ENCODE measurements at places on chromosomes 1 and 21.

DNA sequence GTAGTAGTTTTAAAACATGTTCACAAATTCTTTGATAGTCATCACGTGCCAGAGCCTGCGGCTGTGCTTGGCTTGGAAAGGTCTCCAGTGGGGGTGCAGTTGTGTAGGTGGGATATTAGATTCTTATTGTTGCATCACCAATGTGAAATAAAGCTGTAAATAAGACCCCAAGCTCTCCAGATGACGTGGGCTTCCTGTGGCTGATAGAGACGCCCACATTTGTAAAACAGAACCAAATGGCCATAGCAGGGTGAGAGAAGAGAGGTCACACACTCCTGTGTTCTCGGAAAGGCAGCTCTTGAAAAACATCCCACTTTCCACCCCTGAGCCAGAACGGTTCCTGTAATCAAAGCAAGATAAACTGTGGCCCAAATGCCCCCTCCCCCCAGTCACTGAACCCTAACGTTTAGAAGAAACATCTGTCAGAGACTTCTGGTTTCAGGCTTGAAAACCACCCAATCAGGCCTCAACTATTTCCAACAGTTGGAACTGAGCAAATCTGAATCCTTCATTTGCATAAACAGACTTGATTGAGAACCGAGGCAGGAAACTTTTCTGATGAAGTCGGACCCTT, 6.6 kb upstream of the NTPCR start:
- DNase-seq, result peak; percentile 6

DNA sequence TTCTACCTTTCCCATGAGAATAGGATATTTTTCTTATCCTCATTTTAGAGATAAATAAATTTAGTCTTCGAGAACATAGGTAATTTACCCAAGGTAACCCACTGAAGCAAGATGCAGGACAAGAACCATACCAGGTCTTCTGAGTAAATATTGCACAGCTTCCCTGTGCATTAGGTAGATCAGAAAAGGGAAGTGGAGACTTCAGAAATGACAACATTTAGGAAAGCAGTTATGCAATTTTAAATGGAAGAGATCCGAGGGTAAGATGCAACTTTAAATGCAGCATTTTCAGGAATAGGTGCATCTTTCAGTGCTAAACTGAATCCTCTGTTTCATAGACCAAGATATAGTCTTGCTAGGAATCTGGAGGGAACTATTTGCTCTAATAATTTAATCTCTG, 206.4 kb upstream of the SGIP1 start:
- no peak for DNase-seq

GRCh38 chr1:91850708-91851107, 35.2 kb downstream of the TGFBR3 start:
- no peak for DNase-seq

DNA sequence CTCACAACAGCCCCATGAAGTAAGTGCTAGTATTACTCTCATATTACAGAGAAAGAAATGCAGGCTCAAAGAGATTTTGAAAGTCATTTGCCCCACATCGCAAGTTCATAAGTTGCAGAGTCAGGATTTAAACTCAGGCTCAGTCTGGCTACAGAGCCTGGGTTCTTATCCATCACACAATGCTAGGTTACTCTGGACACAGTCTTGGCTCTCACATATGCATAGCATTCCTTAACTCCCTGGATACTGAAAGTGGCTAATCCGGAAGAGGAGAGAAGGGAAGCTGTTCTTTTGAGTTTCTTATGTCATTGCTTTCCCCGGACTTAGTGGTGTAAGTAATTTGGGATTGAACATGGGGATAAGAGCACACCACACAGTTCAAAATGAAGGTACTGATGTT, 357.4 kb upstream of the PLXNA2 start:
- no peak for DNase-seq

GRCh38 chr1:22597996-22598395, 34.7 kb downstream of the EPHA8 start:
- no peak for DNase-seq

GRCh38 chr1:244239261-244239770, 188.2 kb downstream of the ZBTB18 start:
- DNase-seq, result no peak

DNA sequence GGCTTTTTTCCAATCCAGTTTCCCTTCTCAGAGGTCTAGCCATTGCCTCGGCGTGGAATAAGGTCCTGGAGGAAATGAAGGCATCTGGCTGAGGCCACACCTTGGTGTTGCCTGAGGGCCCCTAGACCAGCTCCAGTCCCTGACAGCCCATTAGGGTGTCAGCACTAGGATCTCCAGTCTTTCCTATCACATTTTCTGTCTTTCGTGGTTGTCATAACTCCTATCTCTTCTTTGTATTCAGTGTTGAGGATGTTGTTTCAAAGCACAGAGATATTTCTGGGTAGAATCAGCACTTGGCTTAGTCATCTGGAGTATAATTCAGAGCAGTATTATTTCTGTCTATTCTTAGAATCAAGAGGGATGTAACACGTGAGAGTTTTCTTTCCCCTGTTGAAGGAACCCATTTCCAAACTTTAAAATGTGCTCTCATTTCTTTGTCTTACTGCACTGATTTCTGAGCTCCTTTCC, 844.3 kb downstream of the KCNT2 start:
- DNase-seq, result no peak

- DNase-seq, result no peak
These were observed 240.5 kb downstream of the RPS6KC1 start for GRCh38 chr1:213291526-213291925.

- no peak for DNase-seq
These were observed 13.9 kb upstream of the PRELP start for GRCh38 chr1:203461717-203462116.

DNA sequence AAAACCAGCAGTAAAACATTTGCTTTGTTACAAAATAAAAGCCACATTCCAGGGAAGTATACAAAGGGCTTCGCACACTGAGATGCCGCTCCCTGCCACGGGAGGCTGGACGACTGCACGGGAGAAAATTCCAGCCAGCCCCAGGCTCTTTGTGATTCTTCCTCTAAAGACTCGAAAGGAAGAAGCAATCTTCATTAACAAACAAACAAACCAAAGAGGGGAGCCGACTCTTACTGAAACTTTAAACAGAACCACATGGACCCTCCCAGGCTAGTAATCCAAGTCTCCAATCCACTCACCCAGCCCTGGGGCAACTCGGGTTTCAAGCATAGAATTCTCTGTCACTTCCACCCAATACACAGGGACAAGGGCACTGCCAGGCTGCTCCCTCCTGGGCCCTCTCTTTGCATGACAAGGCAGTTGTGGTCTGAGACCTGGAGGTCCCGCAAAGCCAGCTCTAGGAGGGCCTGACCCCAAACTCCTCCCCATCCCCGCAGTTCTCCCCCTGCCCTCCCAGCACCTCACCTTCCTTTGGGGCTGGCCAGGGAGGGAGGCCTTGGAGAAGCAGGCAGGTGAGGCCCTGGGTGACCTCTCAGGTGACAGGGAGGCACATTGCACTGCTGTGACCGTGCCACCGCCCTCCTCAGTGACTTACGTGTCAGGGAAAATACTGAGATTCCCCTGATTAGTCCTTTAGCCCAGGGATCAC, 26.6 kb upstream of the COL18A1 start:
- no peak for DNase-seq
